ENCODE measurements at places on chromosomes 7 and 10.

- DNase-seq: no peak
Measured at GRCh38 chr7:143882020-143882603, 19.9 kb downstream of the TCAF1 start.

DNA sequence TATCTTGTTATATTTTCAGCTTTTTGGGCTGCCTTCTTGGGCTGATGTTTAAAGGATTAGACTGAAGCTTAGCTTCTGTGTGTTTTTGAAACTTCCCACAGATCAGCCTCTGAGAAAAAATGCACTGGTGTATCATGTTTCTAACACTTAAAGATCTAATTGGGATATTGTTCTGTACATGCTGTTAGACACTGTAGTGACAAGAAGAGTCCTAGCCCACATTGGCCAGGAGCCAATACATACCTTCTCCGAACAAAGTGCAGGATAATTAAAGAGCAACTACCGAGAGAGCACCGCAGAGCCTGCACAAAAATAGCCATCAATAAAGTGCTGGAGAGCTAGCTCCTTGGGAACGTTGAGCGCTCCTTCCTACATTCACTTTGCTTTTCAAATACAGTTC, 289.4 kb upstream of the SP8 start:
- DNase-seq: no peak

DNA sequence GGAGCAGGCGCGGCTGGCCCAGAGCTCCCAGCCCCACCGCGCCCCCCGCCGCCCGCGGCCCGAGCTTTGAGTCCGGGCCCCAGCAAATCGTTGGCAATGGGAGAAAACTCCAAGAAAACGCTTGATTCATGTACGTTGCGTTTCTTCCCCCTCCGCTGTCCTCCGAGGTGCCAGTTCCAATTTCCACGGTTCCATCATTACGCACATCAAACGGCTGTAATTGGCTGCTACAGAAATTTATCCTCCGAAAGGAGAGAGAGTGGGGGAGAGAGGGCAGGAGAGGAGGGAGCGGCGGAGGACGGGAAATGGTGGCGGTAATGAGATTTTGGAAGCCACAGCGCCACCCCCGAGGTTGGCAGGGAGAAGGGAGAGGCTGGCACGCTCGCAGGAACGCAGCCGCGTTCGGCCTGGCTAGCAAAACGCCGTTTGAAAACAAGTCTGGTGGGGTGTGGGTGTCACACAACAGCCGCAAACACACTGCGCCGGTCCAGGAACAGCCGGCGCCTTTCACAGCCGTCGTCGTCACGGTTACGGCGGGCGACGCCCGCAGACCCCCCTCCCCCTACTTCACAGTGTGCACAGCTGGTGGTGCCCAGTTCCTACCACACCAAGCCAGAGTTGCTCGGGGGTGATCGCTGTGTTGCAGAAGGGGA, 57.5 kb downstream of the UNCX start:
- peak; percentile 16 for DNase-seq

- DNase-seq: peak; percentile 76
Measured at GRCh38 chr7:5689118-5689517, 92.3 kb downstream of the RNF216 start.

DNA sequence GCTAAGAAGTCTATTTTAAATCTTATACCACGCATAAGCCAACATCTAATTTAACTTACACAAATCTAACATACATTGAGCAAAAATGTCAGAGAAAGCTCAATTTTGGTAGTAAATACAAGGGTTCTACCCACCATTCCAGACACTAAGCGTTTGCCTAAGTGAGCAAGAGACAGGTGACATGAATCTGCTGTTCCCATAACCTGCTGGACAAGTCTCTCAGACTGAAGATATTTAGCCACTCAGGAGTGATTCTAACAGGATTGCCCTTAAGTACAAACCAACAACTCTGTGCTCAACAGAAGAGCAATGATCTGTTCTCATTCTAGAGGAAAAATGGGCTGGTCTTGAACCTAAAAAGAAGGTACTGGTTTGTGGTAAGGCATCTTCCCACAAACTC, 18.8 kb downstream of the EZH2 start:
- no peak for DNase-seq

DNA sequence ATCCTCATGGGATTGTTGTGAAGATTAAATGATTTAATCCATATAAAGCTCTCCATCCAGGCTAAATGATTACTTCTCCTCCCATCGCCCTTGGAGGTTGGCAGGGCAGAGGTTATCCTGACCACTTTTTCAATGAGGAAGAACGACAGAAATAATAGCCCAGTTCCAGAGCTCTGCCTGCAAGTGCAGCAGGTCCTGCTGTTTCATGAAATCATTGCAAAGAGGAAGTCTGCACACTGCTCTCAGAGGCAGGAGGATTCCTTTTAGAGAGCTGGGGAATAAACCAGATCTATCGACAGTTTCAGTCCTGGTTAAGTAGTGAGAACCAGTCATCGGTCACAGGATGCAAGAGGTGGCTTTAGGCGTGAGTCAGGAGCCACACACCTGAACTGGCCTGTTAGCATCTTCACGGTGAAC, 25.0 kb upstream of the CDH23 start:
- DNase-seq: no peak

GRCh38 chr10:59499460-59499859, 137.1 kb upstream of the FAM13C start:
- DNase-seq: no peak

GRCh38 chr10:14723052-14723689, 51.5 kb downstream of the FAM107B start:
- DNase-seq: peak; percentile 46

GRCh38 chr10:131722525-131723264, 178.1 kb upstream of the PPP2R2D start:
- DNase-seq: no peak

- no peak for DNase-seq
Measured at GRCh38 chr10:32061440-32061839, 5.2 kb upstream of the KIF5B start.

DNA sequence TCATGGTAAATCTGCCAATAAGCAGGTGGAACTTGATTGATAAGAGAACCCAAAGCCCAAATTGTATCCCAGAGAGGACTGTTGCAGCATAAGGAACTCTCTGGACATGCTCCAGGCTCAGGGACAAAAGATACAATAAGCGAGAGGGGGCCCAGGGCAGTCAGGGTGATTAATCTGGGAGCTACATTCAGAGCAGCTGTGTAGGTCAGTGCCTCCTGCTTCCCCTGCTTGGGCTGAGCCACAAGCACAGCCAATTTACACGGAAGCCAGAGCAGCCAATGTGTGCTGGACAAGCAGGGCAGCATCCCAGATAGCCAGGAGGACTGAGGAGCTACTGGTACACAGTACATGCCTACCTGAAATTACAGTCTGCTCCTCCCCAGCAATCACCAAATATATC, 24.2 kb downstream of the MYPN start:
- no peak for DNase-seq

DNA sequence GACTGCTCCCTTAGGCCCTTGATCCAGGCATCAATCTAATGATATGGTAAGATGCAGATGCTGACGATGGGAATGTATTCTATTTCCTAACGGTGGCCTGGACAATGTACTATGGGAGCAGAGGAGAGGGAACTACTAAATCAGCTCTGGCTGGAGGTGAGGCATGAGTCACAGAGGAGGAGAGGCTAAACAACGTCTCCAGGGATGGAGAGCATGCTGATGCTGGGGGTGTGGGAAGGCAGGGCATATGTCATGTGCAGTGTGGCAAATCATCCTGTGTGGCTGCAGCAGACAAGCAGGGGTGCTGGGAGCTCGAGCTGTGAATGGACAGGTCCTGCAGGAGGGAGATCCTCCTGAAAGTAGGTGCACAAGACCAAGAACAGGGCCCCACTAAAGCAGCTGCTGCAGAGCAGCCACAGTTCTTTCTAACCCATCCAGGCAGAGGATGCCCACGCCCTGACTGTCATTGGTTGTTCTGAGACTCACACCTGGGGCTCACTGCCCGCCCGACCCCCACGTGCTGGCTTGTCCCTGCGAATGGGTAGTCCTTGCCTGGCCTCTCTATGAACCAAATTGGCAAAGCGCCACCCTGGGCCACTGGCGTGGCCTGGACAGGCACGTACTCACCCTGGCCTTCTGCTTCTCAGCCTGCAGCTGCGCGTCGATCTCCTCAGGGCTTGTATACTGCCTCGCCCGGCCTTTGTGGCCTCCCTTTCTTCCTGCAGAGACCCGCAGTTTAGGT, 4.0 kb downstream of the PDAP1 start:
- no peak for DNase-seq

DNA sequence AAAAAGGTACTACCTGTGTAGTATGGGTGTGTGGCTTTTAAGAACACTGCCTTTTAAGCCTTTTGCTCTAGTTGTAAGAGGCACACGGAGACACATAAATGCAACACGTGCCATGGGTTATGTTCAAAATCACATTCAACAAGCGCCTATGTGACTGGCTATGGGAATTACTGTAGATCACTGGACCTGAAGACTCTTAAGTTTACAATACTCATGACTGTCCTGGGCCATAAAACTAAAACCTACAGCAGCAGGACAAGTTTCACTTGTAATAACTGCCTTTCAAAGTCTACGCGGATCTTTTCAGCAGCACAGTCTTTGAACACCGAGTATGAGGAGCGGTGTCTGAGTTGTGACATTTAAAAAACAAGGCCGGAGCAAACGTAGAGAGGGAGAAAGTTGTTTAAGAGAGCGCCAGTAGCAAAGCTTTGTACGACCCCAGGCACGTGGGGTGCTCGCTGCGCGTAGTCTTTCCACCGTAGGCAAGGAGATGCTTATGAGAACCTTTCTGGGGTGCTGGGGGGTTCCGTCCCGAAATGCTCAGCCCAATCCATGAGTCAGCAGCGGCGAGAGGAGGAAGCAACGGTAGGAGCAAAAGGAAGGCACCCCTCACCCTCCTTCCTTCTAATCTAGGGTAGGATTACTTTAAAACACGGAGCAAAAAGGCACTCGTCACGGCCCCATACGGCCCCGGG, 662 bp downstream of the DNAJC2 start:
- peak; percentile 35 for DNase-seq

DNA sequence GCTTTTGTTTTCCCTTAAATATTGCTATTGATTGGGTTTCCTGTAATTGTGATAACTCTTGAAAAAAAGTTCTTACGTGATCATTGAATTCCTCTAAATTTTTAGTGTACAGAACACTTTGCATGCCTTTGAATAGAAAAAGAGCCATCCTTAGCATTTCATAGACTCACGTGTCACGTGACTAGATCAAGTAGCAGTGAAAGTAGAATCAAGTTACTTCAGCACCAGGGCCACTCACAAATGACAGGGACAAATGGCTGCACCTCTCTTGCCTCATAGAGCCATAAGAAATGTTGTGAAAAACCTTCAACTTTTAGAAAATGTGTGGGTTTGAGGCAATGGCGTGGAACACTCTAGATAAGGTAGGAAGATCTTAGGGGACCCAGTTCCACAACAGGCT, 203.8 kb downstream of the ZEB1 start:
- DNase-seq: no peak

DNA sequence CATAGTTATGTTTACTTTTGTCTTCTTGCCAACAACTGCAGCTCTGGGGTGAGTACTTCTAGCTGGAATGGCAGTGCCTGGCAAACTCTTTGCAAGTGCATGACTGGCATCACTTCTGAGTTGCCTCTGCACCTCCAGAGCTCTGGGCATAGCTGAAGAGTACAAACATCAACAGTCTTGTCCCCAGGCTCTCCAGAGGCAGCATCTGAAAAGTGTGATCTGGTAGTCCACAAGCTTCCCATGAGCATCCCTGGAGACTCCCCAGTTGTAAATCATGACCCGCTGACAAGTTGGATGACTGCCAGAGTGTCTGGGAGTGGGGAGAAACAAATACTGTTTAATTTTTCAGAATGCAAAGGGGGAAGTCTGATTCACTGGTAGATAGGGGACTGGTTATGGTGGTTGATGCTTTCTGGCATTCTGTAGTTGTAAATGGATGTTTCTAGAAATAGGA, 138.9 kb upstream of the CDK13 start:
- no peak for DNase-seq

GRCh38 chr7:116953372-116953905, at the start of gene ST7:
Gene ST7, plus strand, starts transcription at chr7:116953501. Its CDS starts 40 bp downstream, at chr7:116953541.
- DNase-seq: peak; percentile 56

- DNase-seq: no peak
Measured at GRCh38 chr10:92354587-92354986, 63.6 kb downstream of the MARCHF5 start.

GRCh38 chr7:28926871-28927597, 31.1 kb downstream of the TRIL start:
- DNase-seq: peak; percentile 75

GRCh38 chr10:79378647-79379511, 31.6 kb downstream of the PPIF start:
- no peak for DNase-seq

DNA sequence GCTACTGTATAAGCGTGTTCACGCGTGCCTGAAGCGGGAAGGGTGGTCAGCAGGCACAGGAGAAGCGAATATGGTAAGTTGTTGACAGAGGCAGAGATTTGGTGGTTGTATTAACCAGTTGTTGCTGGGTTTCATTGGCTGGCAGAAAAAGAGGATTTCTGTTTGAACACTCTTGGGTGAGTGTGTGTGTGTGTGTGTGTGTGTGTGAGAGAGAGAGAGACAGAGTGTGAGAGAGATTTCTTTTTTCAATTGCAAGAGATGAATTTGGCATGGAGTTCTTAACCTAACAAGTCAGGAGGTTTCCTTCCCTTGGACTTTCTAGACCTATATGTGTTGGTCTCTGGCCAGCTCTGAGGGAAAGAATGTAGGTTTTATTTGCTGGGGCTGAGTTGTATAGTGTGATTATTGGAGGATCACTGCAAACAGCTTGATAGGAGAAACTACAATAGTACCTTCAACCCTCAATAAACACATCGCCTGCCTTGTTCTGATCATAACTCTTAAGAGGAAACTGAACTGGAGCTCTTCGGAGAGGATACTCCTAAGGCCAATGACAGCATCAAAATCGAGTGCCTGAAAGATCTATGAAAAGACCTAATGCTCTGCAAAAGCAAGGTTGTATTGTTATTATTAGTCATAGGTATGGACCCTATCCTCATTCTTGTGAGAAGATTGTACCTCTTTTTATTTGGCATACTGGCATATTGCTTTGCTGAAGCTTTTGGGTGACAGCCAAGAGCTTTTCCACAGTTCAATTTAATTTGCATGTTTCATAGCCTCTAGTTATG, 1.2 kb downstream of the MCU start:
- DNase-seq: peak; percentile 14

DNA sequence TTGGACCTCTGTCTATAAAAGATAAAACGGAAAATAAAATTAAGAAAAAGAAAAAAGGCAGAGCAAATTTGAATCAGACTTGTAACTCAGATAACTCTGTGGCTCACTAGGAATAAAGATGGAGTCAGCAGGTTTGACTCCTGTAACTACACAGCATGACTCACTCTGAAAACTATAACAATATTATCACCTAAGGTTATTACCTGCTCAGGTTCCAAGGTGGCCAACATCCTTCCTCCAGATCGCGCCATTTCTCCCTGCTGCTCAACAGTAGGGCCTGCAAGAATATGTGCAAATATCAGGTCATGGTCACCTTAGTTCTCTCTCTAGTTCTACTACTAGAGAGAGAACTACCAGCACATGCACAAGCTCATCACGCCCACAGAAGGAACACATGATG, 30.0 kb downstream of the ALDH18A1 start:
- DNase-seq: no peak

All from activated CD4-positive, alpha-beta T cell treated with anti-CD3 and anti-CD28 coated beads, Interleukin-2, amount 10 ng/mL, durations not matched to agents 7 days and 5 days (primary cell).